ENCODE measurements at places on chromosomes 3 and 15. TPM values are rescaled to one million over a fixed set of nuclear protein-coding genes. Genes with fewer than 3 reads are reported as not detected.

Gene KLHL40
- 0.25 TPM for polyA plus RNA-seq

Gene CCR8
- 0.09 TPM for polyA plus RNA-seq

- H3K4me3 ChIP-seq = no peak overlapping the region
- H3K27ac ChIP-seq = no peak overlapping the region
- no peak for DNase-seq
These were observed 6.0 kb upstream of the TMEM87A start for GRCh38 chr15:42279234-42279723.

DNA sequence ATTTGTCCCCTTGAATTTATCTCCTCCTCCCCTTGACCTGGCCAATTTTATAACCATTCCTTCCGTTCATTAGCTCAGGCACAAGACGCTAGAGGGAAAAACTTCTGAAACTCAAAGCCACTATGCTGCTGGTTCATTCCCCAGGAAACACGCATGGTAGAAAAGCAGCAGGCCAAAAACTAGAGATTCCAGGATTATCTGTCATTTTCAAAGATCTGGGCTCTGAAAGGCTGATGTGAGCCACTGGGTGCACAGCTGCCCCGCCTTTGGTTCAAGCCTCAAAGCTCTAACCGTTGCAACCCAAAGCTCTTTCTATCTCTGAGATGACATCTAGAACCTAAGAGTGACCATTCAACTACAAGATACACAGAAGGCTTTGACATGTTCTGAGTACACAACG, 6.1 kb downstream of the ANP32A start:
- peaks cover 29% of the 10 kb centered on the region for H3K4me1 ChIP-seq
- H3K27ac ChIP-seq = no peak overlapping the region
- H3K36me3 ChIP-seq = peaks cover 3% of the 10 kb centered on the region
